ENCODE measurements at places on chromosomes 16 and 17.

DNA sequence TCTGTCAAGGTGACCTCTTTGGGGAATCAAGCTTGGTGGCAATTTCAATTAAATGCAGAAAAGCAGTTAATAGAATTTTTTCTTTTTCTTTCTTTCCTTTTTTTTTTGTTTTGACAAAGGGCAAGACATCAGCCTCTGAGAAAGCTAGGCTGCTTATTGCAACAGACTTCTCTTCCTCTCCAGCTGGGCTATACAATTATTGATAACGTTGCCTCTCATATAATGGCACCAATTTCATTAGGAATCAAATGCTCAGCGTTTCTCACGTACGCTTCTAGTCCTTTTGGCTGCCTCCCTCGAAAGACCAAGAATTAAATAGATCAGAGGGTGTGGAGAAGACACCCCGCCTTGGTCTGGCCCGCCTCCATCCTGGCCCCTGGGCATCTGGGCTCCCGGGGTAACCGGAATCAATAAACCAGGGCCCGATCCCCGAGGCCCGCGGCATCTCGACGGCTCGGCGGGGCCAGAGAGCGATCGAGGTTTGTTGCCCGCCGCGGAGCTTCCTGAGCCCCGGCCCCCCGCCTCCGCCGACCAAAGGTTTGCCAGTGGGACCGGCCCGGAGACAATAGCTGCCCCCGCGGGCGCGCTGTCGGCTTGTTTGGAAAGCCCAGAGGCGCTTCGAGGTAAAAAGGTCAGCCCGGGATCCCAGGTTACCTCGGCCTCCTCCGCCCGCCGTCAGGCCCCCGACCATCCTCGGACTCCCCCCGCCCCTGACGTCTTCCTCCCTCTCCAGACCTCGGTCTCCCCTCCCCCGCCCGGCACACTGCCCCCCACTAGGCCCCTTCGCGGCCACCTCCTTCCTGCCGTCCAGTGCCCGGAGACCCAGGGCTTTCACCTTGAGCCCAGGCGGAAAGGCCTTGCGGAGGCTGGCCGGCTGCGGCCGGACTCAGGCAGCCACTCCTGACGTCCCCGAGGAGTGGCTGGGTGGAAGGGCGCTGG is 3.9 kb downstream of the HOXB1 start:
- DNase-seq, result no peak

DNA sequence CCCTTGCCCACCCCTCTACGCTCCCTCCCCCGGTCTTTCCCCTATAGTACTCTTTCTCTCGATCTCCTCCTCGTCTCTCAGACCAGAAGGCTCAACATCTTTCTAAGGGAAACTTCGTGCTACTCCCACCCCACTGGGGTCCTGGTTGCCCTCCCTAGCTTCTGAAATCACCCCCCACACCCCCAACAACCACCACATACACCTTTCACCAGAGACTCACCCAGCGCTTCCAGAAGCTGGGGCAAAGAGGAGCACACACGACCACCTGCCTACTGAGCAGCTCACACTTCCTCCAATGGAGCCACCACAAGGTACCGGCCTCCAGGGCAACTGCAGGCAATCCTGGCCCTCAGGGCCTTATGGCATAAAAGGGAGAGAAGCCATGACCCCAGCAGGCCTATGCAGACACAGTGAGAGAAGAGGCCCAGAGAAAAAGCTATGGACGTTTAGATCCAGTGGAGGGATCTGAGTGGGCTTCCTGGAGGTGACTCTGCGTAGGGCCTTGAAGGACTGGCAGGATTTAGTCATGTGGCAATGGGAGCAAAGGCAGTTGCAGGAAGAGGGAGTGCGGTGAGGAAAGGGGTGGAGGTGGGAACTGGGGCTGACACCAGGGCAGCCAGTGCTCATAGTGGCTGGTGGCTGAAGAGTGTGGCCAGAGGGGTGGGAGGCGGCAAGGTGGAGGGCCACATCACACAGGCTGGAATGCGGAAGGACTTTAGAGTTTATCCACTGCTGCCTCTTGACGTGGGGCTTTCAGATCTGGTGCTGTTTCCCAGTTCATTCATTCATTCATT is 12.1 kb upstream of the TMEM92 start:
- no peak for DNase-seq

GRCh38 chr17:2487306-2487705 is 24.4 kb downstream of the METTL16 start:
- no peak for DNase-seq

GRCh38 chr17:73096211-73096610 is 3.7 kb upstream of the SLC39A11 start:
- no peak for DNase-seq

- no peak for DNase-seq
These were observed 10.6 kb upstream of the SCN4A start for GRCh38 chr17:63983320-63983719.

DNA sequence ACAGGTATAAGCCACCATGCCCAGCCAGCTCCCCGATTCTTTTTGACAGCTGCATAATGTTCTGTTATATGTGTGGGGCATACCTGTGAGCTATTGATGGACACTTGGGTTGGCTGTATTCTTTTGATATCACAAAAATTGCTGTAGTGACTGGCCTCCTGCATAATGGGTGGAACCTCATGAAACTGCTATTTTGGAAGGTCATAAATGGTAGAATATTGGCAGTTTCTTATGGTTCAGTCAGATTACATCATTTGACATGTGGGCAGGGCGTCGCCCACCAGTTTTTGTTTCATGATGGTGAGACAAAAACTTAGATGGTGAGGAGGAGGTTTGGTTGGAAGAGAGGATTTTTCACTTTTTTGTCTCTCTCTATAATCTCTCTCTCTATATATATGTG is 26.7 kb upstream of the POLR3E start:
- no peak for DNase-seq

DNA sequence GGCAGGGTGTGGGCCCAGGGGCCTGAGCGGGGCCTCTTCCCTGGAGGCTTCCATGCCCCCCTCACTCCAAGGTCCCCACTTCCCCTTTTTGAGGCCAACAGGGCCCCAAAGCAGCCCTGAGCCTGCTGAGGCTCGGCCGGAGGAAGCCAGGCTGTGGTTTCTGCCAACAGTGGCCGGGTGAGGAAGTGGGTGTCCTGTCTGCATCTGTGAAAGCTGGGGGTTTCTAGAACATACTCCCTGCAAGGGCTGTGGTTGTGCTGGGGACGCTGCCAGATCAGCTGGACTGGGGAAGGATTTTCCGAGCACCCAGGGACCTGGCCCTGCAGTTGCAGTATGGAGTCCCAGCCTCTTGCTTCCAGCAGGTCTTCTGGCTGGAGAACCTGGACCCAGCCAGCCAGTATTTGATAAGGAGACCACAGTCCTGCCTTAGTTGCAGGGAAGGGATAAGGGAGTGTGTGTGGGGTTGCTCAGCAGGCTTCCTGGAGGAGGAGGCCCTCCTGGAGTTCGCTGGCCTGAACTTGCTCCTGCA is 15.7 kb downstream of the ADCY7 start:
- no peak for DNase-seq

DNA sequence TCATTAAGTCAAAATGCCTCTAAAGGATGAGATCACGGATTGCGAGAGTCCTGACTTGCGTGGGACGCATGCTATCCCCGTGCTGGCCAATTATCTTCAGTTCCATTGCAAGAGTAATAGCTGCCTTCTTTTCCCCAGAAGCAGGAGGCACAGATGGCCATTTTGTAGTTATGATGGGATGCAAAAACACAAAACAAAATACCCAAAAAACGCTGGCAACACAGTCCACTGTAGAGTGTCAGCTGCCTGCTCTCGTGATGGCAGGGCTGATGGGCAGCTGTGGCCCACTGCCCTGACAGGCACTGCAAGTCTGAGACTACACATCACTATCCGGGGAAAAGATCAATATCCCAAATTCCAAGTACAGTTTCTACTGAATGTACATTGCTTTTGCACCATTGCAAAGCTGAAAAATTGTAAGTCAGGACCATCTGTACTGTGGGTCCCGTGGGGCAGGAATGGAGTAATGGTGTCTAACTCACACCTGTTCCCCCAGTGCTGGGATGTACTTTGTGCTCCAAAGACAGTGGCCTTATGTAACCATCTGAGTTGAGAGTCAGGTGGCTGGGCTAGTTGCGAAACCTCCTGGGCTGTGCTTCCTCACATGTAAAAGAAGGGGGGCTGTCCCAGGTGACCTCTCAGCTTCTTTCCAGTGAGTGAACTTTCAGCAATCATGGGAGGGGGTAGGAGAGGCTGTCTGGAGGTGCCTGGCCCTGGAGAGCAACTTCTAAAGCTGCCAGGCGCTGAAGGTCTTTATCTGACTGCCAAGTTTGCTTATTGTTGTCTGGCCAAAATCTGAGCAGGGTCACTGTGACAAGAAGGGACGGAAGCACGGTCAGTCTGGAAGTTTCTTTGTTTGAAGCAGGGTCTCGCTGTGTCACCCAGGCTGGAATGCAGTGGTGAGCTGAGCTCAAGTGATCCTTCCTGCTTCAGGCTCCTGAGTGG is 4.7 kb downstream of the SLC47A1 start:
- no peak for DNase-seq

- DNase-seq, result no peak
These were observed 78.0 kb downstream of the ENGASE start for GRCh38 chr17:79152636-79153035.

DNA sequence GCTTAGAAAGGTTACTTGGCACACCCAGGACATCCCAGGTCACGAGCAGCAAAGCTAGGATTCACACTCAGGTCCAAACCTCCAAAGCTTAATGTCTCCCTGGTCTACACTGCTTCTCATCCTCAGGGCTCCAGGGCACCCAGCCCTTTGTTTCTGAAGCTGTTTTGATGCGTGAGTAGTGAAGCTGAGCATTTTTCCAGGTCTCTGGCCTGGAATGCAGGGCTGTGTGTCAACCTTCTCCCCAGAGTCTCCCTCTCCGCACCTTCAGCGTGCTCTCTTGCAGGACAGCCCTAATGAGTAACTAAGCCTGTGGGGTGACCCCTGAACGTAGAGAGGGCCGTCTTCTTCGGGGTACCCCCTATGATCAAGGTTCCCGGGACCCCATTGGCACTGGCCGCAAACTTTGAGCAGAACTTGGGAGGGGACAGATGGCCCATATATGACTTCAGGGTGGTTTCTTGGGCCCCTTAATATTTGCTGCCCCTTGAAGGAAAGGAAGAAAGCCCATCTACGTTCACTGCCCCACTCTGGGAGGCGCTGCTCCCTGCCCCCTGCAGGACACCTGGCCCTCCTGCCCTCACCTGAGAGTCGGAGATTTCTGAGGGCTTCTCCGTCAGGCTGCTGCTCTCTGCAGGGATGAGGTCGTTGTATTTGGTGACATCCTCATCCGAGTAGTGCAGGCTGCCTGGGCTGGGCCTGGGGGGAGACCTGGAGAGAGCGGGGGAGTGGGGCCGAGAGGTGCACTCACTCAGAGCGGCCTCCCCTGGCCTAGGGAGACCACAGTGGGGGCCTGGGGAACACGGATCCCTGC is 36.4 kb upstream of the CDC42EP4 start:
- DNase-seq, result no peak

DNA sequence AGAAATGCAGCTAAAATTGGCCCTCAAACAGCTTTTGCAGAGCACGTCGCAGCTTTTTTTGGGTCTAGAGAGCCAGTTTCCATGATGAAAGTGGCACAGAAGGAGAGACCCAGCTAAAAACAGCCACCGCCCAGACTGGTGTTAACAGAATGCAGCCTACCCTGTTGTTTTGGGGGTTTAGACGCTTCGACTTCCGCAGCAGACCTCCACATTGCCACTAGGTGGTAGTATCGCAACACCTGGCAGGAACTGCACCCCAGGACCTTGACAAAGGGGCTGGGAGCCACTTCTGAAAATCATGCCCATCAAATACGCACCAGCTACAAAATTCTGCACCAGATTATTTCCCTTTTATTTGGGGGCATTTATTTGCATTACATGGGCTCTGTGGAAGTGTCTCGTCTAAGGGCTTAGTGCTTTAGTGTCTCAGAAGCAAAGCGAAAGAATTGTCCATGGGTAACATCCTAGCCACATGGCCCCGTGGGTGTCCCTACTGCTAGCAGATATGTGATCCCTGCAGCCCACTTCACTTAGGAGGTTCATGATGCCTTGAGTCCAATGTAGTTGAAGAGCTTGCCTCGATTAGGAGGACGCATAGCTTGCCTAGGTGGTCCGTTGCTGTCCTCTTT is 167.1 kb downstream of the HAPSTR1 start:
- DNase-seq, result peak; percentile 23

DNA sequence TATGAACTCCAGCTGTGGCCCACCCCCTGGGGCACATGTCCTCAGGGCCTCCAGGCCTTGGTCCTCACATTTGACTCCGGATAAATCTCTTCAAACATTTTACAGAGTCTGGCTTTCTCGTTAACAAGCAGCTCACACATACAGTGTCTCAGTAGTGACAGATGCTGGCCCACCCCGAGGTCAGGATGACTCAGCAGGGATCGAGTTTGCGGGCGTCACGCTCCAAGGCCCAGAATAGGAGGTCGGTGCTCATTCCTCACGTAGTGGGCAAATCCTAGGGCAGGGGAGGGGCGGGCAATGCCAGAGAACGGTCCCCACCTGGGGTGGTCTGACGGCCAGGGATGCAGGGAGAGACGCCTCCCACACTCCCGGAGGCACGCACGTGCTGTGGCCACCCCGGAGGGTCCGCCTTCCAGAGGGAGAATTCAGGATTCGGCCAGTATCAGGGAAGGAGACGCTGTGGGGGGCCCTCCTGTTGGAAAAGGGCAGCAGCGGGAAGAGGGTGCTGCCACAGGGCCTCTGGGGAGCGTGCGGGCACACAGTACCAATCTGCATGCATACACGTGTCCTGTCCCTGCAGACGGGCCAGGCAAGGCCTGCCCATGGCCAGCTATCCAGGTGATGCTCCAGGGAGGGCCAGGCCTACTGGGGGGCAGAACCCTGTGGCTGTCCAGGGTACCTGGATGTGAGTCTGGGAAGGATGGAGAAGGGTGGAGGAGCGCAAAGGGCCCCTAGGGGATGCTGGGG is 8.6 kb downstream of the SLC7A5 start:
- no peak for DNase-seq

GRCh38 chr17:36627101-36627500 is 25.7 kb downstream of the MRM1 start:
- no peak for DNase-seq

DNA sequence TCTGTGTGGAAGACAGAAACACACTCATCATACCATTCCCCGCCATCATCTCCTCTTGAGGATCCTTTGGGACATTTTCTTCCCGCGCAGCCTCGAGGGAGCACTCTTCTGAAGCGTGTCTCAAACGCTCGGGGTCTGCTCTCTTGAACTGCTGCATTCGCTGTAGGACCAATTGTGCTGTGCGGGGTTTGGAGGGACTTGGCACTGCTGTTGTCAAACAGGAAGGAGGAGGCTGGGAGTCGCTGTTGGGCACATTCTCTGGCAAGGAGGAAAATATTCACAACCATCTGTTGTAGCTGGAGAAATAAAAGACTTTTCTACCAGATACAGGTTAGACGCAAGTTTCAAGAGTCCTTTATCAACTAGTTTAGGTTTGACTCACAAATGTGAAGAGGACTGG is 5.0 kb downstream of the SLX4 start:
- DNase-seq, result no peak

- no peak for DNase-seq
These were observed 30.7 kb downstream of the SLC43A2 start for GRCh38 chr17:1597861-1598342.
